Activated CD8-positive, alpha-beta memory T cell treated with anti-CD3 and anti-CD28 coated beads, Interleukin-2, amount 50 U/mL, for 48 hours (primary cell): ENCODE measurements at places on chromosomes 13 and 19.

DNA sequence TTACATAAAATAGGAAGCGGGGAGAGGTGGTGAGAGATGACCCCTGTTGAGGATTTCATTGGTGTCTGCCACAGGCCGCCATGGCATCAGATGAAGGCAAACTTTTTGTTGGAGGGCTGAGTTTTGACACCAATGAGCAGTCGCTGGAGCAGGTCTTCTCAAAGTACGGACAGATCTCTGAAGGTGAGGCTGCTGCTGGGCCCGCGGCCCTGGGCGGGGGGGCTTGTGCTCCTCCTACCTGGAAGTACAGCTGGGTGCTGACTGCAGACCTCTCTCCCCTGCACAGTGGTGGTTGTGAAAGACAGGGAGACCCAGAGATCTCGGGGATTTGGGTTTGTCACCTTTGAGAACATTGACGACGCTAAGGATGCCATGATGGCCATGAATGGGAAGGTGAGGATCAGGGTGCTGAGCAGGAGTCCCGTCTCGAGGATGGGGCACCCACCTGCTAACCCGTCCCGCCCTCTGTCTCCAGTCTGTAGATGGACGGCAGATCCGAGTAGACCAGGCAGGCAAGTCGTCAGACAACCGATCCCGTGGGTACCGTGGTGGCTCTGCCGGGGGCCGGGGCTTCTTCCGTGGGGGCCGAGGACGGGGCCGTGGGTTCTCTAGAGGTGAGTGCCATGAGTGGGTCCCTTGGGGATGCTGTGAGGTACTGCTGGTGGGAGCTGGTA lies 1.9 kb downstream of the CIRBP start:
- DNase-seq: no peak

GRCh38 chr19:28026636-28027035 lies 1186.3 kb downstream of the UQCRFS1 start:
- no peak for DNase-seq

GRCh38 chr13:31000889-31001288 lies 68.4 kb downstream of the TEX26 start:
- no peak for DNase-seq

GRCh38 chr19:44891016-44891882 lies at the start of gene TOMM40:
TOMM40 (plus strand) TSS chr19:44891254; CDS start chr19:44891416, 162 bp downstream.
- peak; percentile 99 for DNase-seq

DNA sequence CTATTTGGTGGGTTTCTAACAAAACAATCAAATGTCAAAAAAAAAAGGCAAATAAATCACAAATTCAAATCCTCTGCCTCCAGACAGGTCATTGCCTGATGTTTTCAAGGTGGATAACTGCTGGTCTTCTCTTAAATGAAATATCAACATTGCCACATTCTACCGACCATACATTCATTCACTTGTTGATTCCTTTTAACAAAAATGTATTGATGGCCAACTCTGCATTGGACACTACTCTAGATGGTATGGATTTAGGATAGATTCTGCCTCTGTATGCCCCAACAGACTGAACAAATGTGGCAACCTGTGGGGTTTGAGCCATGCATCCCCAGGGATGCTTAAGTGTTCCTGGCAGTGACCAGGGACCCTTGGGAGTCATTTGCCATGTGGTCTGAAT lies 87.6 kb upstream of the STK24 start:
- DNase-seq: no peak

DNA sequence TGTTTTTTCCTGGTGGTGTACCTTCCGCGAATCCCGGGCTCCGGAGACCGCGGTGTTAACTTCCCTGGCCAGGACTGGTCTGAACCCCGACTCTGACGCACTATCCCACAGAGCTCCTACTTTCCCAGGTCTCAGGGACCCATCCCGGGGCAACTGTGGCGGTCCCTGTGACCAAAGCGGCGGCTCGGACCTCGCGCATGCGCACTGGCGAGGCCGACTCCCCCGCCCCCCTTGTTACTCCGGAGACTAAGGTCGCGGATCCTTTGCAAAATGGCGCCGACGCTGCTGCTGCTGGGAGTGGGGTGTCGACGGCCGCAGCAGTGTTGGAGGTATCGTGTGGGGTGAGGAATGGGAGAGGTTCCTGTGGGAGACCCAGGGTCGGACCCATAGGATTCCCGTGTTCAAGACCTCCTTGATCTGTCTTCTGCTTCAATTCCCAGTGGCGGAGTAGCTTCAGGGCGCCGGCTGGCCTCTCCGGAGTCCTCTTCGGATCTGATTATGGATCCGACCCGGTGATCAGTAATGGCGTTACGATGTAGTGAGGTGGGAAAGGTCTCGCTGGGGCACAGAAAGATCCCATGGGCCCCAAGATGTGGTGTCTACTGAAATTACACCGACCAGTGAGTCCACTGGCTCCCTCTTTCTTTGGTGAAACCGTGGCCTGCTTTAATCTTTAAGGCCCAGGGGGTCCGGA lies 66.6 kb upstream of the ZNF527 start:
- peak; percentile 57 for DNase-seq

GRCh38 chr19:3276341-3276799 lies 51.9 kb downstream of the CELF5 start:
- DNase-seq: peak; percentile 70

- DNase-seq: no peak
Measured at GRCh38 chr13:74444864-74445479, 310.8 kb upstream of the KLF12 start.

DNA sequence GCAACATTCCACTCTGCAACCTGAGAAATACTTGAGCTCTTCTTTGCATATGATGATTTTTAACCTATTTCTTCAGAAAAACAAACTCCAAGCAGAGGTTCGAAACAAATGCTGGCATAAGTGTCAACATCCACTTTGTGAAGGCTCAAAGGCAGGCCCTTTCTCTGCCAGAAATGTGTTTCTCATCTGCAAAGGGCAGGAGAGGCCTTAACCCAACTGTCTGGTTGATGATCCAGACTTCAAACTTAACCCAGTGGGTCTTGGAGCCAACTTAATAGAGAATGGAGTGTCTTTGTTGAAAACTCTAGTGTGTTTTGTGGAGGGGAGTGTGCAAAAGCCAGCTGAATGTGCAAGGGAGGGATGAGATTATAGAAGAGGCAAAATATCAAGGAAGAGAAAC lies 28.3 kb upstream of the ZNF507 start:
- DNase-seq: no peak

DNA sequence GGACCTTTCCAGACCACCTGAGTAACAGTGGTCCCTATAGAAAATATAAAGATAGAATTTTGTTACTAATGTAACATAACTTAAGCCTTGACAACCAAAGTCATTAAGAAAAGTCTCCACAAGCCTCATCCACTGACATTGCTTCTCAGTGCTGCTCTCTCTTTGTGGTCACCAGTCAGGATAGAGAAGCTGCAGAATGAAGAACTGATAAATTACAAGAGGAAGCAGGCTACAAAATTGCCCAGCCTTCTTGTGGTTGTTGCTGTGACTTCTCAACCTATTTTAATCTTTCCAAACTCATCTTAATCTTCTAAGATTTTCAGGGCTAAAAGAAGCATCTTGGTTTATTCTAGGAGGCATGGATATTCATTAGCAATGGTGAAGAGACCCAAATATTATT lies 343.8 kb downstream of the MZT1 start:
- no peak for DNase-seq

- DNase-seq: no peak
Measured at GRCh38 chr13:98222081-98222554, 45.0 kb upstream of the RNF113B start.
